Activated naive CD8-positive, alpha-beta T cell treated with anti-CD3 and anti-CD28 coated beads, Interleukin-2, amount 50 U/mL, for 16 hours (primary cell): ENCODE measurements at places on chromosomes 11 and 22.

- no peak for DNase-seq
These were observed 22.7 kb upstream of the OPCML start for GRCh38 chr11:133555034-133555433.

DNA sequence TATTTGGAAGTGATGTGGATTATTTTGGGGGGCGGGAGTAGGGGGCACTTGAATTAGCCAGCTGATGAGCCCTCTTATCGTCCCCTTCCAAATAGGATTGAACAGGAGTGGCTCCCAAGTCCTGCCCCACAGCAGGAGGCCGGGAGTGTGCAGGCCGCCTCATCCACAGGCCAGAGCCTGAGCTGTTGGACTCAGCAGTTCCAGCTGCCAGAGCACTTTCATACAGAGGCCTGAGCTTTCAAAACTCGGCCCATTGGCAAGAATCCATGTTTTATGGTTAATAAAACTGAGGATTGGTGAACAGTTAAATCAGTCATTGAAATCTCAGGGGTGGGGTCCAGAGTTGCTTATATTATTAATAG, 9.6 kb downstream of the FAM118A start:
- DNase-seq = no peak

- no peak for DNase-seq
These were observed 182.3 kb downstream of the TENM4 start for GRCh38 chr11:79258576-79258975.

DNA sequence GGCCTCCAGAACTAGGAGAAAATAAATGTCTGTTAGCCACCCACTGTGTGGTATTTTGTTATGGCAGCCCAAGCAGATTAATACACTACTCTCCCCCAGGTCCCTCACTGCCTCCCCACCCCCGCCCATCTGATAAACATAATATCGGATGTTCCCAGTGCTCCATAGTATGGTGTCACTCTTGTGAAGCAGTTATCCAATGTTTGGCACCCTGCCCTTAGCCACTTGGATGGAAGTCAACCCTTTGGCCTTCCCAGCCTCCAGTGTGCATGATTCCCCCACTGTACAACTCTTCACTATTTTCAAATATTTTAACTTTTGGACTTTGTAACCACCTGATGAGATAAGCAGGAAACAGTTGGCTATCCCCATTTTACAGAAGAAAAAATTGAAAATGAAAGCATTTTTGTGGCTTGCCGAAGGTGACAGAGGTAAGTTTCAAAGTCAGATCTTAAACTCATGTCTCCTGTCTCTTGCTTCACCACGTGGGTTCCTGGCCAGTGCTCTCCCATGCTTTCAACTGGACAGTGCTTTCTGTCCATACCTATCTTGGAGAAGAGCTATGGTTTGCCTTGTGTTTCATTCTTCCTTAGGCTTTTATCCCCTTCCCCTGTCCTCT, 53.2 kb downstream of the ALX4 start:
- DNase-seq = no peak

GRCh38 chr11:93512949-93513667, 30.1 kb downstream of the SMCO4 start:
- no peak for DNase-seq

DNA sequence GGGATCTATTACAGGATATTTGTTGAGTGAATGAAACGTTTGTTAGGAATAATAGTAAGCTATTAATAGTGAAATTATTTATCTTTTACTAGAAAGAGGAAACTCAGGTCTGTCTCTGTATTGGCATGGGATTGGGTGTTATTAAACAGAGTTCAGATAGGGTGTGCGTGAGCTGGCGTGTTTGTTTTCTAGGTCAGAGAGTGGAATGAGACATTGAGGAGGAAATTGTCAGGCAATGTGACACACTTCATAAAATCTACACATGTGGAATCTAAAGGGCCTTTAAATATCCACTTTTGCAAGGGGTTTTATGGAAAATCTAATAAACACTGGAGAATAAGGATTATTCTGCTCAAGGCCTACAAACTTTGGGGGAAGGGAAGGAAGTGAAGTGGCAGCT, 552.9 kb downstream of the NTM start:
- DNase-seq = no peak

DNA sequence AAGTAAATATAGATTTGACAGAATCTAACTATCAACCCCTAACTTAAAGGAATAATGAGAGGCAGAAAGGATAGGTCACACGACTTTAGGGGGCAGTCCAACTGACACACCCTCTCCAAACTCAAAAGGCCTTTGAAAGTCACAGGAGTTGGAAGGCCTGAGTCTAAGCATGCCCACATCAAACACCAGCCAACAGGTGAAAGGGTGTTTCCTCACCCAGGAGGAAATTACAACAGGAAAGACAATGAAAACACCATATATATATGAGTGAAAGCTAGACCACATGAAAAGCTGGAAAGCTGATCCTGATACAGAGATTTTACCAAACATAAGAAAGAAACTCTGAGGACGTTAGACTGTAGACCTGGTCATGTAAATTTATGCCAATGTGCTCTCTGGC, 10.5 kb upstream of the DEPDC7 start:
- DNase-seq = no peak

DNA sequence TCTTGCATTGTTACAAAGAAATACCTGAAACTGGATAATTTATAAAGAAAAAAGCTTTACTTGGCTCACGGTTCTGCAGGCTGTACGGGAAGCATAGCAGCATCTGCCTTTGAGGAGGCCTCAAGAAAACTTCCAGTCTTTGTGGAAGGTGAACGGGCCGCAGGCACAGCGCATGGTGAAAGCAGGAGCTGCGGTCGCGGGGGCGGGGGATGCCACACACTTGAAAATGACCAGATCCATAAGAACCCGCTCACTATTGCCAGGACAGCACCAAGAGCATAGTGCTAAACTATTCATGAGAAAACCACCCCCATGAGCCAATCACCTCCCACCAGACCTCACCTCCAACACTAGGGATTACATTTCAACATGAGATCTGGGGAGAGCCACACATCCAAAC, 45.6 kb upstream of the SEPTIN5 start:
- DNase-seq = no peak

GRCh38 chr11:37040921-37041320, 442.9 kb upstream of the RAG2 start:
- DNase-seq = no peak

DNA sequence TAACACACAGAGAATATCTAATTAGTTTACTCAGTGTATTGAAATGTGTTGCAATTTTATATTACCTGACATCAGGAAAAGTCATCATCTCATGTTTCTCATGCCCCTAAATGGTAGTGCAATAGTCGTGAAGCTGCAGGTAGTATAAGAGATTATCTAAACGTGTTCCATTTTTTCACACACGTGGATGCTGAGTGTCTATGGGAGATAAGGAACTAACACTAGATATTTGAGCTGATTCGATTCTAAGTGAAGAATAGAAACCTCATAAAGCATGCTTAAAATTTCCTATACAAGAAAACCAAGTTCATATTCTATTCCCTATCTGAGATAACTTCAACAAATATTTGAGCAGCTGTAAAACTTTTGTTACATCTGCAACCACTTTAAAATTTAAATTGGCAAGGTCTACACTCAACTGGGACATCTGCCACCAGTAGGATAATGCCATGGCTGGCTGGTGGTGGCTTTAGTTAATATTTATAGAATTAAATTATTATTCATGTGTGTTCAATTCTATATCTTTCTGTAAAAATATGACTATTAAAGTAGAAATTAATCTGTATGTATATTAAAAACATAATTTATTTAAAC, 388.8 kb downstream of the LUZP2 start:
- no peak for DNase-seq

DNA sequence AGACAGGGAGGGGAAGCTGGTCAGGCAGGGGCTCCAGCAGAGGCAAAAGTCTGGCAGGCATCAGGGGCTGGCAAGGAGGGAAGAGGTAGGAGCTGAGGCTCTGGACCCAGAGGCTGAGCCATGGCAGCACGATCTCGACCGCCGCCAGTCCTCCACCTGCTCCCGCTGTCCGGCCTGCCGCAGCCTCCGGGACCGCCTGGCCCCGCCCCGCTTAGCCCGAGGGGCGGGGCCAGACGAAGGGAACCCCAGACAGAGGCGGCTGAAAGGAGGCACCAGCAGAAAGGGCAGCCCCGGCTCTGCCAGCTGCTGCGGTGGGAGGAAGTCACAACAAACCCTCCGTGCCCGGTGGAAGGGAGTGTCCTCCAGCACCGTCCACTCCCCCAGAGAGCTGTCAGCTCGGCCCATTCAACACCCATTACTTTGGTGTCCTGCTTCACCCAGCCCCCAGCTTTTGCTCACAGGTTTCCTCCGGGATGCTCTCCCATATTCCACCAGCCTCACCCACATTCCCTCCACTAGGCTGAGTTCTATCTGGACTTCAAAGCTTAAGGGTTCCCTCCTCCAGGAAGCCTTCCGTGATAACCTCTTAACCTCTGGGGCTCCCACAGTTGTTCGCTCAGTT, at the start of gene MFNG:
Gene MFNG (minus strand): TSS at position 161 of the 622 bp plus-strand sequence. CDS start 207 bp downstream, outside the sequence.
- DNase-seq = peak; percentile 22

DNA sequence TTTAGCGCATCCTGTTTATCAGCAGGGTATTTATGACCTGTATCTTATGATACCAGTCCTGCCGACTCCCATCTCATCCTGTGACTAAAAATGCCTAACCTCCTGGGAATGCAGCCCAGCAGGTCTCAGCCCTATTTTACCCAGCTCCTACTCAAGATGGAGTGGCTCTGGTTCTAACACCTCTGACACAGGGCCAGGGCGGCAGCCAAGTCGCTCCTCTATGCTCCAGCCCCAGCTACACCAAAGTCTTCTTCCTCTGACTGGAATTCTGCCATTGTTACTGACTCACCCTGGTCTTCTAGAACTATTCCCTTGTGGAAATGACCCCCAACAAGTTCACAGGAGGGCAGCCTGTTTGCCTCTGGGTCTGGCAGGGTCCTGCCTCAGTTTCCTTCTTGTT, 7.9 kb upstream of the C1QTNF6 start:
- no peak for DNase-seq

- no peak for DNase-seq
These were observed 301.9 kb downstream of the OPCML start for GRCh38 chr11:133230431-133230830.

DNA sequence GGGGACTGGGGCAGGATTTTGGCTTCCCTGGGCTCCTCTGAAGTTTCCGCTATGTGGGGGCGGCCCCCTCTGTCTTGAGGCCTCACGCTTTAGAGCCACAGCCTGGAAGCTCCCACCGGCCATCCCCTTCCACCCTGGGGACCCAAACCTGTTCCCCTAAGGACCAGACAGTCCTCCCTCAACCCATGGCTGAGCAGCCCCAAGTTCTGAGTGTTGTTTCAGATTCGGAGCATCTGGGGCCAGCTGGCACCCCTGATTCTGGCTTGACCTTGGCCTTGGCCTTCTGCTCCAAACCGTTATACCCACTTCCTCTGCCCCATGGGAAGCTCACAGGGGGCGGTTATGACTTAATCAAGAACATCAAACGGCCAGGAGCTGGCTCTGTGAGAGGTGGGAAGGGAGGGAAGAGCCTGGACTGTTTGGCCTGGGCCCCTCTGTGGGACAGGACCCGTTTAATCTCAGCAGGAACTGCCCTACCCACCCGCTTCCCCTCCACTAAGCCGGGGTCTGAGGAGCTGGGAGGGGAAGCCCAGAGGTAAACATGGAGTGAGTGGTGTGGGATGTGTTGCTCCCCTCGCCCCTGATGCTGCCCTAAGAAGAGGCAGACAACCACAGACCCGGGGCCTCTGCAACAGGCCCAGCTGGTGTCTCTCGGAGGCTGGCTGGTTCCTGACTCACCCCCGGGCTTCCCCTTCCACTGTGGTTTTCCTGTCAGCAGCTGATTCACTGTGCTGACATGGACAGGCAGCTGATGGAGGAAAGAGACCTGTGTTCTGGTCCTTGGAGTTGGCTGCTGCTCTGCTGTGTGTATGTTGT, 3.4 kb downstream of the CD82 start:
- peak; percentile 80 for DNase-seq

DNA sequence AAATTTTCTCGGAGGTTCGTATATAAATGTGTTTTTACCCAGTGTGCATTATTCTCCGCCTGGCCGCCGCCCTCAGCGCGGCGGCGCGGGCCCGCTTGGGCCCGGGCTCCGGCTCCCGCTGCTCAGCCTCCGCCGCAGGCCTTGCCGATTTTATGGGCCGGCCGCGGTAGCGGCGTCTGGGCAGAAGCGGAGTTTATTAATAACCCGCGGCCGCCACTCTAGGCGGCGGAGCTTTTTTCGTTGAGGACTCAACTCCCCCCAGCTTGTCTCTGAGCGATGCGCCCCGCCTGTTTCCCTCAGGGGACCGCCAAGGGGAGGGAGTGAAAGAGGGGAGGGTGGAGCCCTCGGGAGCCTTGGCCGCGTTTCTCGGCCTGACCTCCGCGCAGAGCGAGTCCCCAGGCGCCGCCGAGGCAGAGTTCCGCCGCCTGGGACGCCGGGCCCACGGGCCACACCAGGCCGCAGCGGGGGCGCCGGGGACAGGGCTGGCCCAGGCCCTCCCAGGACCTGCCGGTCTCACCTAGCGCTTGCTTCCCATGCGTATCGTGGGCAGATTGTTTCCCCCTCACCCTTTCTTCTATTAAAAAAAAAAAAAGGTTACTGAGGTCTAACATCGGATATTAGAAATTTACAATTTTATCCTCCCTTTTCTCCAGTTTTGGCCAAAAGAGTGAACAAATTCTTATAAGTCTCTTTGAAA, 399 bp downstream of the ZNF143 start:
- DNase-seq = peak; percentile 40

GRCh38 chr11:61477727-61478148, 30.8 kb upstream of the LRRC10B start:
- peak; percentile 31 for DNase-seq

- no peak for DNase-seq
These were observed 127.5 kb upstream of the ANO1 start for GRCh38 chr11:69950621-69951020.

DNA sequence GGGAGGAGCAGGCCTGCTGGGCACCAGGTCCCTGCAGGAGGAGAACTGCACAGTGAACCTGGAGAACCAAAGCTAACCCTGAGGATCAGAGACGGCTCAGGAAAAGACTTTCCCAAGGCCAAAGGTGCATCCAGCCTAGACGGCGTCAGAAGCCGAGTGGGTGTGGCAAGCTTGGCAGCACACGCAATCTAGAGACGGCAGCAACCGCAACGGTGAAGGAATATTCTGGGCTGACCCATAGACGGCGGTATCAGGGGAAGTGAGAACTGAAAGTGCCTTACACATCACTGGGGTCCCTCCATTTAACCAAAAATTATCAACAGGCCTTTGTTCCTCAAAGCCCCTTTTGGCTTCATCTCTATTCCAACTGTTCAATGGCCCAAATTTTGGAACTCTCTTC, 26.2 kb downstream of the SPATA19 start:
- no peak for DNase-seq

DNA sequence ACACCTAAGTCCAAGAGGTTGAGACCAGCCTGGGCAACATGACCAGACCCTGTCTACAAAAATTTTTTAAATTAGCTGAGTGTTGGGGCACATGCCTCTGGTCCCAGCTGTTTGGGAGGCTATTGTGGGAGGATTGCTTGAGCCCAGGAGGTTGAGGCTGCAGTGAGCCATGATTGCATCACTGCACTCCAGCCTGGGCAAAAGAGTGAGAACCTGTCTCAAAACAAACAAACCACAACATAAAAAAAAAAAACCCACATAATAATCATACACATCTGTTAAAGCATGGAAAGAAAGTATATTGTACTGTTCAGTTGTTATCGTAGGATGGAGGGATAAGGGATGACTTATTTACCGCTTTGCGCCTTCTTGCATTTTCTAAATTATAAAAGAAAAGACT, 35.9 kb upstream of the GRK2 start:
- no peak for DNase-seq

- no peak for DNase-seq
These were observed 27.3 kb downstream of the SYT7 start for GRCh38 chr11:61553373-61554171.

- no peak for DNase-seq
These were observed 1.3 kb upstream of the DGKZ start for GRCh38 chr11:46345881-46346484.

- no peak for DNase-seq
These were observed 712 bp upstream of the SLC2A11 start for GRCh38 chr22:23856721-23857605.
